ENCODE measurements at places on chromosomes 6 and 20. TPM values are rescaled to one million over a fixed set of nuclear protein-coding genes. Genes with fewer than 3 reads are reported as not detected.

DNA sequence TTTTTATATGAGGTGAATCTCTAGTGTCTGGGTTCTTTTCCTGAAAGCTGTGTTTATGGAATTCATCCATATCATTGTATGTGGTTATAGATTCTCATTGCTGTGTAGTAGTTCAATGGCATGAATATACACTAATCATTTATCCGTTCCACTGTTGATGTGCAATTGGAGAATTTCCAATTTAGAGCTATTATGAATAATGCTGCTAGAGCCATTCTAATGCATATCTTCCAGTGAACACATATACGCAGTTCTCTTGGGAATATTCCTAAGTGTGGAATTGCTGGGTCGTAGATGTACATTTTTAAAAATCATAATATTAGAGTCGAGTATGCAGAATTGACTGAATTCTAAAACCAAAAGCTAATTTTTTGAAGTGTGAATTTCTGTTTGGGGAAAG is 327.5 kb upstream of the JAG1 start:
- no peak for DNase-seq

GRCh38 chr6:143961886-143962878 is 45.9 kb downstream of the PLAGL1 start:
- DNase-seq, result peak; percentile 11

DNA sequence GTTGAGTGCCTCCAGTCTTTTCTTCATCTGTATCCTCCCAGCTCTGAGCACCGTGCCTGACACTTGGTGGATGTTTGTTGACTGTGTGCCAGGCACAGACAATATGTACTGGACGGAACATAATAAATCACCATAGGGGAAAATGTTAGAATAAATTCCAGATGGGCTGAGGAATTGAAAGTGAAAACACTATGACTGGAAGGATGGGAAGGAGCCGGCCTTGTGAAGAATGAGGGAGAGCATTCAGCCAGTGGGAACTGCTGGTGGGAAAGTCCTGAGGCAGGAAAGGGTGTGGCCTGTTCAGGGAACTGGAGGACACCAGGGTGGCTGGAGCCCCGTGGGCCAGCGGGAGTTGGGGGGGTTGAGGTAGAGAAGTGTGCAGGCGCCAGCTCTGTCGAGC is 75.4 kb downstream of the MTHFD1L start:
- DNase-seq, result no peak

DNA sequence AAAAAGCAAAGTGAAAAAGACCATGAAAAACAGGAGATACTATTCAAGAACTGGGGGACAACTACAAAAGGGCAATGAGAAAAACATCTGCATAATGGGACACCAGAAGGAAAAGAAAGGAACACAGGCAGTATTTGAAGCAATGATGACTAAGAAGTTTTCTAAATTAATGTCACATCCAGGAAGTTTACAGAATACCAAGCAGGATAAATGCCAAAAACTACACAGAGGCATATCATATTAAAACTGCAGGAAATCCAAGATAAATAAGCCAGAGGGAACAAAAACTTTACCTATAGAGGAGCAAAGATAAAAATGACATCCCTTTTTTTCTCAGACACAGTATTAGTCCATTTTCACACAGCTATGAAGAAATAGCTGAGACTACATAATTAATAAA is 193.0 kb downstream of the ERMARD start:
- peak; percentile 27 for DNase-seq

DNA sequence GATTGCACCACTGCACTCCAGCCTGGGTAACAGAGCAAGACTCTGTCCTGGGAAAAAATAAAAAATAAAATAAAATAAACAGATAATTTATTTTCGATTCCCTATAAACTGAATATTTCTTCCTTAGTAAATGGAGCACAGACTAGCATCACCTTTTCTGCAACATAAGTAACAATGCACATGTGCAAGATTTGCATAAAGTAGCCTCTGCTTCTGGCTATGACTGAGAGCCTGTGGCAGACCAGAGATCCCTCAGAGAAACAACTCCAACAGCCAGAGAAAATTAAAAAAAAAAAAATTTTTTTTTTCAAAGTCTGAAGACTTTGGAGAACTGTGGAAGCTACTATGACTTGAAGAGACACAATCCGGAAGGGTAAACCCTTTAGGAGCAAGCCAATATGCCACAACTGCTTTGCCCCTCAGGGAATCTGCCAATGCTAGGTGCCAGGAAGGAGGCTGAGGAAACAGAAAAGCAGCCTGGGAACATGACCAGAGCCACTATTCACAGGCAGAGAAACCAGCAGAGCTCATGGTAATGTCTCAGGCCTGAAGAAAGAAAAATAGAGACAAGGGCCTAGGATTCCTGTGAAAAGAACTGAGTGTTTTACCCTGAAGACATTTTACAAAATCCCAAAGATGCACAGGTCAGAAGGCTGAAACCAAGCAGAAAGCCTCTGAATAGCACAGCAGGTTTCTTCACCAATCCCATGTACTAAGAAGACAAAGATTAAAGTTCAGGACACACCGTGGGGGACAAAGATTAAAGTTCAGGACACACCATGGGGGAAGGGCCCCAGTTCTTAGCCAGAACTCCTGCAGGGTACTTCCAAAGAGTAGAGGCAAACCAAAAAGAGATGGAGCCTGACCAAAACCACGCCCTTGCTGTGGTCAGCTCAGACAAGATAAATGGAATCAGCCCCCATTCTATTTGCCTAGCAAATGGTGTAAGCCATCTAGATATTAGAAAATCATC is 25.8 kb downstream of the B4GALT5 start:
- DNase-seq, result no peak

The AKAP12 gene
- 0.34 TPM for total RNA-seq

The HLA-DOA gene
- total RNA-seq, result not detected

The HTR1E gene
- total RNA-seq, result not detected

The OR12D3 gene
- total RNA-seq, result not detected

The IL17A gene
- not detected for total RNA-seq
